Osteoblast (primary cell): ENCODE measurements at places on chromosomes 7 and 10.

DNA sequence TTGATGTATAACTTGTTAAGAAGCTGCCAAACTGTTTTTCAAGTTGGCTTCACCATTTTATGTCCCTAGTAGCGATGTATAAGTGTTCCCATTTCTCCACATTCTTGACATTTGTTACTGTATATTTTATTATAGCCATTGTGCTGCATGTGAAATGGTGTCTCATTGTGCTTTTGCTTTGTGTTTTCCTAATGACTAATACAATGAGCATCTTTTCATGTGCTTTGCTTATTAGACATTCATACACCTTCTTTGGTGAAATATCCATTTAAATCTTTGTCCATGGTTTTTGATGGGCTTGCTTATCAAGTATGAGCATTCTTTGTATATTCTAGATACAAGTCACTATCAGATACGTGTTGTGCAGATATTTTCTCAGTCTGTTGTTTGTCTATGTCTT, 203.0 kb downstream of the CCSER2 start:
- DNase-seq = no peak

DNA sequence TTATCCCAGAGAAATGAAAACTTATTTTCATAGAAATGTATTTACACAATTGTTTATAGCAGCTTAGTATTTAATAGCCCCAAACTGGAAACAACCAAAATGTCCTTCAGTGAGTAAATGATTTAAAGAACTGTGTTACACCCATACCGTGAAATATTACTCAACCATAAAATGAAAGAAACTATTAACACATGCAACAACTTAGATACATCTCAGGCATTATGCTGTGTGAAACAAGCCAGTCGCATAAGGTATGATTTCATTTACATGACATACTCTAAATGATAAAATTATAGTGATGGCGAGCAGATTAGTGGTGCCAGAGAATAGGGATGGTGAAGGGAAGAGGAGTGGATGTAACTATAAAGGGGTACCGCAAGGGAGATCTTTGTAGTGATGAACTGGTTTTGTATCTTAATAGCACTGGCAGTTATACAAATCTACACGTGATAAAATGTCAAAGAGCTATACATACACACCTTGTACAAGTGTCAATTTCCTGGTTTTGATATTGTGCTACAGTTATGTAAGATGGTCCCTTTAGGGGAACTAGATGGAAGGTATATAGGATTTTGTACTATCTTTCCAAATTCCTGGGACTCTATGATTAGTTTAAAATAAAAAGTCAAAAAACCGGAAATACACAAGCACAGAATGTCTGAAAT, 40.5 kb downstream of the MACC1 start:
- DNase-seq = no peak

- no peak for DNase-seq
Observed at GRCh38 chr7:134654104-134654775, 7.6 kb downstream of the BPGM start.

DNA sequence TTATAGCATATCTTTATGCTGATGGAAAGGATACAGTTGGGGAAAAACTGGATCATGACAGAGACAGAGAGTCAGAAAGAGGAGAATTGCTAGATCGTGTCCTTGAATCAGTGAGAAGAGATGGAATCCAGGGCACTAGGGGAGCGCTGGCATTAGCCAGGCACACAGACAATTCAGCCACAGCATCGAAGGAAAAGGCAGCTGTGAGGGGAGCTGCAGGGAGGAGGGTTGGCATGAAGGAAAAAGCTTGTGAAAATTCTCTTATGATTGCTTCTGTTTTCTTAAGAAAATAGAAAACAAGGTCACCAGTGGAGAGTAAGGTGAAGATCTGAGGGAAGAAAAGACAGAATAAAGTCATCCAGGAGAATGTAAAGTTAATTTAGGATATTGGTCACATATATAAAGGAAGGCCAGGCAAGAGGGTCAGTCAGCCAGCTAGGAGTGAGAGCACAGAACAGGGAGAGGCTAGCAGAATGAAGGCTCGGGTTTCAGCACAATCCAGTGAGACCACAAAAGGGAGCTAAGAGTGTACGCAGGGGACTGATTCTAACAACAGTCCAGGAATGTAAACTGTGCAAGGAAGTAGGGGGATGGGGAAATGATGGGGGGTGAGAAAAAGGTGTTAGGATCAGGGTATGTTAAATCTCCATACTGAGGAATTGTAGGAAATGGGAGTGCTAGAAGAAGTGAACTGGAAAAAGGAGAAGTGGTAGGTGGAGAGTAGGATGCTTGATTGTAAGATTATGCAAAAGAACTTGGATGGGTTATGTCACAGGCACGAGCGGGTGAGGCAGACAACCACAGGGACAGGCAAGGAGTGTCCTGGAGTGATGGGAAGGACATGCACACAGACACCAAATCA, 112.0 kb downstream of the RNF32 start:
- DNase-seq = no peak

- DNase-seq = no peak
Observed at GRCh38 chr7:128376077-128376476, 14.6 kb upstream of the PRRT4 start.

- DNase-seq = no peak
Observed at GRCh38 chr7:68279827-68280400, 1283.3 kb downstream of the TYW1 start.

DNA sequence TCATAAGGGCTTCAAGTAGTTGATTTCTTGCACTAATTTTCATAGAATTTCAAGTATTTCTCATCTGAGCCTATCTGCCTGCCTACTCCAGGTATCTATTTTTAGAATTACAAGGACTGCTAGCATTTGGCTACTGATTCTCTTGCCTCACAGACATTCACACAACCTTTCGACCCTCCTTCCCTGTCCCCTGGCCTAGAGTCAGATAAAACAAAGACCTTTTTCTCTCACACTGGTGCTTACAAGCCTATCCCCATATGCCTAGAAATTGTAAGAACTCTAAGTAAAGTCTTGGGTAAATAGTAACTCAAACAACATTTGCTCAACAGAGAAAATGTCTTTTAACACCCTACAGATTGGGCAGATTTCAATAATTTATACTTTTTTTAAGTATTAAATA, 6.3 kb downstream of the GPAM start:
- no peak for DNase-seq

DNA sequence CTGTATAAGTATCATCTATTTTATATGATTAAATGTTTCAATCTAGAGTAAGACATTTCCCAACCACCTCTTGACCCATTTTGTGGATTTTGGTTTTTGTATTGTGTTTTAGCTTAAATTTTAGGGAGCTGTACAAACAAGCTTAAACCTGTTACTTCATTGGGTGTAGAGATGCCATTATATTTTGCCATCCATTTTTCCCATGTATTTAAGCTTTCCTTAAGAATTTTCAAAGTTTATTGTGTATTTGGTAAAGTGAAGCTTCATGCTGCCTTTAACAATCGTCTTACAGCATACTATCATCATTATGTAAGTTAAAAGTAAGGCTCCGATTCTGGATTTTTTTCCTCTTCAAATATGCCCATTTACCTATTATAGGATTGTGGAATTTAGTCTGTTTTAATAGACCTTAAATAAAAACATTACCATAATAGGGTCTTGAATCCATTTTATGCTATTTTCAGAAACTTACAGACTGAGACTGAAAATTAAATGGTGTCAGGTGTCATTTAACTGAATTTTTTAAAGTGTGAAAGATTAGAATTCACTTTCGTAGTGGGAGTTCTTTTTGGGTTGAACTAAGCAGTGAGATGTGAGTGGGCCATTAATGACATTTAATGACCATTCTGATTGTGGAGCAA, 2.2 kb downstream of the KMT2E start:
- DNase-seq = no peak

DNA sequence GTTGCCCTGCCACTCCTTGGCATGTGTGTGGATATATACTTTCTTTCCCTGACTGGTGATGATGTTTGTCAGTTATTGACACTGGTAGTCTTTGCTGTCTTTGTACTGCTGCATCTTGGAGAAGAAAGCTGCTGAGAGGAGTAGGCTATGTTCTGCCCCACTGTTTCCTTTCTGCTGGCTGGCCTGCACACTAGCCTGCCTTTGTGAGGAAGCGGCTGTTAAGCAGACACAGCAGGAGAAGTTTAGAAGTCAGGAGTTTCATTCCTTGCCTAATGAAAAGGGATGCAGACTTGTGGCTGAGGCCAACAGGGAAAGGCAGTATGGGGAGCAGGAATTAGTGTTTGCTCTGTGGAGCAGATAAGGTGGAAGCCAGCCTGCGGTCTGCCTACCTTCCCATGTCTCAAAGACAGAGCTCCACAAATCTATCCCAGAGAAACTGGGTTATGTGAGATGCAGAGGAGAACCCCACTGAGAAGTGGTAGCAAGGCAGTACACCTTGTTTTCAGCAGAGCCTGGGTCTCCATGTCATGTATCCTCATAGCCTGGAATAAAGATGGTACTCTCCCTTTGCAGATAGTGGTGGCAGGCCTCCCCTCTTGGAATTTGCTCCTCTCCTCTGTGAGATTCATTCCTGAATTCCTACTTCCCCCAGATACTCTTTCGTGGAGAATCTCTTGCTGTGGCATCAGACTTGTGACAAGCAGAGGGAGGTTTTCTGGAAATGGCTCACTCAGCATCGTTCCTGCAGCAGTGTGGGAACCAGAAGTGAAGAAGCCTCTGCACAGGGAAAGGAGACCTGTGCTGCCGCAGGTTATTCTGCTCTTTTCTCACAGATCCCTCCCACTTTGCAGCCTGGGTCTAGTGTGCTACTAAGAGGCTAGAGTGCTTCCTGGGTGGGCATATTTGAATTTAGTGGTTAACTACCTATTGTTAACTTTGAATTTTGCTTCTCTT, 130.2 kb downstream of the LRRC4 start:
- DNase-seq = no peak

DNA sequence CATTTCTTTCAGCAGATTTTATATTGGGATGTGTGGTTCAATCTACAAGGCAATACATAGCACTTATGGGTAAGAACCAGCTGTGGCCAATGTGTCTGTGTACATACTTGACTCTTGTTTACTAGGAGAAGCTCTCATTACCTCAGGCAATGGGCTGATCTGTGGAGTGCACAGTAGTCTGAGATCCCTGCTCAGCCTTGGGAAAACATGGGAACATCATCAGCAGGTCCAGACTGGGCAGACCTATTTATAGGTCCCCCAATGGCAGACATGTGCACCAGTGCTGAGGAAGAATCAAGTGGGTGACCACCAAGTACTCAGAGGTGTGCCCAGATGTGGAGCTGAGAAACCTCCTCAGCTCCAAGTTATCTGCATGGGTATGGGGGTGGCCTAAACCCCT, 349.7 kb downstream of the KIF20B start:
- no peak for DNase-seq

DNA sequence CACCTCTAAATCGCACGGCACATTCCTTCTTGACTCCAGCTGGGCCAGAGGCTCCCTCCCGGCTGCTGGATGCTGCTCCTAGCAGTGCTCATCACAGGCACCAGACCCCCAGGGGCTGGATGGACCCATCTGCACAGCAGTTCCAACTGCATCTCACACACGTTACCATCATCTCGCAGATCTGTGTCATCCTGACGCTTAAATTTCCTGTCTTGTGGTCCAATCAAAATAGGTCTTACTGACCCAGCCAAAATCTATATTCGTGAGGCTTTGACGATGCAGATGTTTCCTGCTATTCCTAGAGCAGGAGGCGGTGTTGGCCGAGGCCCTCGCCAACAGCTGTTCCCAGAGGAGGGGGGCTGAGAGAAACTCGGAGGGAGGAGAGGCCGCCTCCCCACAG, 108.0 kb downstream of the MKI67 start:
- DNase-seq = no peak

DNA sequence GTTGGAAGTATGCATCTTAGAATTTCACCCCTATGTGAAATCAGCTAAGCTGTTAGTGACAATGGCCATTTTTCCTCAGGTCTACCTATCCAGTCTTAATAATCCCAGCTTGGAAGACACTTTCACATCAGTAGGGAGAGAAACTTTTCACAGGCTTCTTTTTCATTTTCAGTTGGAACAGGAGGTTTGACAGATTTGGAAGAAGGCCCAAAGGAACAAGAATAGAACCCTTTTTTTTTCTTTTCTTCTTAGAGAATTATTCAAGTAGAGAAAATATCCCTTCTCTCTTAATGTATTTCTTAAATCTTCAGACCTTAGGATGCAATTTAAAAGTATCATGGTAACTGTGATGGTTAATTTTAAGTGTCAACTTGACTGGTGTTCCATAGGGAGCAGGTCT, 410.5 kb upstream of the C7orf33 start:
- DNase-seq = peak; percentile 3

GRCh38 chr10:105921348-105921747, 1243.2 kb downstream of the SORCS1 start:
- no peak for DNase-seq

GRCh38 chr10:114957673-114958072, 19.7 kb downstream of the TRUB1 start:
- DNase-seq = no peak

- no peak for DNase-seq
Observed at GRCh38 chr10:84921701-84922100, 593.3 kb downstream of the CCSER2 start.

- DNase-seq = peak; percentile 72
Observed at GRCh38 chr10:102451105-102451969, at the start of gene C10orf95. C10orf95 (minus strand) TSS chr10:102451543; CDS start chr10:102451093, 450 bp downstream.

- DNase-seq = peak; percentile 43
Observed at GRCh38 chr7:51260516-51260915, 56.1 kb downstream of the COBL start.

DNA sequence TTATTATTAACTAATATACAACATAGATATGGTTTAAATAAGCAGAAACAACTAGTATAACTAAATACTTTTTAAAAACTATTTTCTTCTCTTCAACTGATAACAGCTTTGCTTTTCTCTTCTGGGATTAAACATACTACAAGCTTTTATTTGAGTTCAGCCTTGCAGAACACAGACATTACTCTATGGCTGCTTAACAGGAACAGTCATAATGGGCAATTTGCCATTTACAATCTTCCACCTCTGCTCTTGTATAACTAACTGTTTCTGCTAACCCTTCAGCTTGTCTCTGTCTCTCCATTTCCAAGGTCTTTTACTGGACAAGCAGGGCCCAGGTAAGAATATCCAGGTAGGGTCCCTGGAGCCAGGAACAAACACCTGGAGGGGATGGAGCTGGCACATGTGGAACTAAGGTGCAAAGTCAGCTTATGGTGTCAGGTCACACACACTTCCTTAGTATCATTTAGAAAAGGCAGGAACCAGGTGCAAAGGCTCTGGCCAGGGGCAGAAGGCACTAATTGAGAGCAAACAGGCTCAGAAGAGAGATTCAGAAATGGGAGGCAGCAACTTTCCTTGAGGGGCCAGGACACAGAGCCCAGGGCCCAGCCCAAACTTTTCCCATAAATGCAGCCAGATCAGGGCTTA, 93.1 kb downstream of the STRA8 start:
- peak; percentile 57 for DNase-seq

GRCh38 chr7:77456696-77457095, 40.5 kb upstream of the GSAP start:
- no peak for DNase-seq

DNA sequence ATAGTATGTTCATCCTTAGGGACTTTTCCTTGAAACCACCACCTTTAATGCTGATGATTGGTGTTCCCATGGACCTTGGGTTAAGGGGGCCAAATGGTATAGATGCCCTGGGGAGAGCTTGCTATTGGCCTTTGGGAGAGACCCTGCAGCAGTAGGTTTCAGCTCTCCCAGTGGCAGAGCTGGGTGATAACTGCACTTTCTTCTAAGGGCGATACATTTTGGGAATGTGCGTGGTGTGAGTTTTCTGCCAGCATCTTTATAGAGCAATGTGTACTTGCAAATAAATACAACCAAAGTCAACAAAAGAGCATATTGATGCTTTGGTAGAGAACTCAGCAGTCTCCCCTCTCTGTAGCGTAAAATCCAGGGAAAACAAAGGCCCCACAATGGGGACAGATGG, 404.1 kb downstream of the PAXIP1 start:
- no peak for DNase-seq
